Osteocyte (in vitro differentiated cells): ENCODE measurements at places on chromosomes 16 and 17.

DNA sequence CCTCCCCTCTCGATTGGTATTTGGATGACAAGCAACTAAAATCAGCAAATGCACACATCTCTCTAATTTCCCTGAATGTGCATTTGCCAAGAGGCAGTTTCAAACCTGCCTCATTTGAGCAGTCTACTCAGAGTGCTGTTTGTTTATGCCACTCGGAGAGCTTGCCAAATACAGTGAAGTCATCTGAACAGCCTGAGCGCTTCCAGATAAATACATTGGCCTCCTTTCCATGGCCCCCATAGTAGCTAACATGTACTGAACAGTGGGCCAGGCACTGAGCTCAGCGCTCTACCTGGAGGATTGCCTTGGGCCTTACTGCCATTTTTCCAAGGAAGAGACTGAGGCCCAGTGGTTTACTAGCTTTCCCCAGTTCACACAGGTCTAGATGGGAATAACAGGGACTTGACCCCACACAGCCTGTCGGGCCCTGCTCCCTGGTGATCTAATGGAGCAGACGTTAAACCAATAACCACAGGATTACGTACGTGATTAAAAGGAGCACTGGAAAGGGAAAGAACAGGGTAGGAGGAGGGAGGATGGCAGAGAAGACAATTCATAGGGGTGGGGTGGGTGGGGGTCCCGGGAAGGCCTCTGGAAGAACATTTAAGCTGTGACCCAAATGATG is 18.7 kb upstream of the ANKRD40CL start:
- DNase-seq, result no peak

DNA sequence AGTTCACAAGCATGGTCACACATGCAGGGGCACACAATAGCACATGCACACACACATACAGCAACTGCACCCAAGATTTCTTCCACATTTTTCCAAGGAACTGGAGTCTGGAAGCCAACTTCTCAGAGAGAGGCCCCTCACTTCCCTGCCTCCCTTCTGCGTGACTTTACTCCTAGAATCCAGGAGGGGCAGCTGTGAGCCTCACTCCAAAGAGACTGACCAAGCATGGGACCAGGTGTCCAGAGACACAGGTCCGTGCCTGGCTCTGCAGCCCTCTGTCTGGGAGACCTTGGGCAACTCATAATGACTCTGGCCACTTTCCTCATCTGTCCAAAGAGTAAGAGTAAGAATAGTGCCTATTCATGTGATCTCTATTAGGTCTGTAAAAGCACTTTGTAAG is 104.7 kb upstream of the TMEM132E start:
- no peak for DNase-seq

DNA sequence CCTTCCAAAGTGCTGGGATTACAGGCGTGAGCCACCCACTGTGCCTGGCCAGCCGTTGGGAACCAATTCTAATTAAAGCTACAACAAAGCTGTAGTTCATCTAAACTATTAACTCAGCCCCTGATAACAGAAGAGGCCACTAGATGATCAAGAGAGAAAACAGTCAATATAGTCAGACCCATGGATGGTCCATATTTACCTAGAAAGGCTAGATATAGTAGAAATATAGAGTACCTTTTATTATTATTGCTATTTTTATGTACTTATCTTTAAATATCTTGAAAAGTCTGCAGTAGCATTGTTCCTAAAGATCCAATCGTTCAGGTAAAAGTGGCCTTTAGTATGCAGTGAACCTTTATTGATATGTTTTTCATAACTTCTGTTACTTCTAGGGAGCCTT is 43.2 kb downstream of the RNF213 start:
- DNase-seq, result no peak

DNA sequence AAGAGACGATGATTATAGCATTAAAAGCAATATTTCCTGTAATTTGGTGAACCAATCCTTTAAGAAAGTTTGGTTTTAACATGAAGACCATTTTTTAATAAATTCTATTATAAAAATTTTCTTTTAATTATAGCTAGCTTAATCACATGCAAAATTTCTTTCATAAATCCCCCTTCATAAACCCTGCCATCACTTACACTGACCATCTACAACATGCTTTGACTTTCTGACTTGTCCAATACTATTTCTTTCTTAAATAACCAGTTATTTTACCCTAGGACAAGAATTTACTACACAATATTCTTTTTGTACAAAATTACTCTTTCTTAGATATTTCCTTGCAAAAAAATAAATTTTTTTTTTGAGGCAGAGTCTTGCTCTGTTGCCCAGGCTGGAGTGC is 1334.8 kb downstream of the CDH11 start:
- no peak for DNase-seq

GRCh38 chr16:73058221-73058615 is 10.3 kb upstream of the ZFHX3 start:
- DNase-seq, result no peak

- DNase-seq, result no peak
Measured at GRCh38 chr16:60788631-60789030, 1247.6 kb downstream of the CDH8 start.

GRCh38 chr16:27819356-27819755 is 244.2 kb downstream of the GSG1L start:
- DNase-seq, result no peak

- peak; percentile 89 for DNase-seq
Measured at GRCh38 chr17:75764711-75765421, at the start of gene GALK1. Gene GALK1 (minus strand): TSS chr17:75765192. CDS start chr17:75765136, 56 bp downstream.

DNA sequence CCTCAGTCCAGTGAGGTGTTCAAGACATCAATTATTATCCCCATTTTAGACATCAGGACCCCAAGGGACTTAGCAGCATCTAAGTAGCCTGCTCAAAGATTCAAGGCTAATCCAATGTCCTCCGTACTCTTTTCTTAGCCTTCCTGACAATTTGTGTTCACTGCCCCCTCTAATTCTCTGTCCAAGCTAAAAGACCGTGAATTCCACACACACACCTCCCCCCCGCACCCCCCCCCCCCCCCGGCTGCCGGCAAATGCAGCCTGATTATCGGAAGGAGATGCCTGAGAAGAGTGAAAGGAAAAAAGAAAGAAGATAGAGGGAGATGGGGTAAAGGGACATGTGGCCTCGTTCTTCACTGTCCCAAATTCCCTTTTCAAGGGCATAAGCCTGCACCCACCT is 58.1 kb upstream of the NLK start:
- no peak for DNase-seq

GRCh38 chr17:41666708-41667279 is 21.9 kb upstream of the EIF1 start:
- peak; percentile 92 for DNase-seq

GRCh38 chr16:10252155-10252554 is 69.9 kb upstream of the GRIN2A start:
- DNase-seq, result no peak

DNA sequence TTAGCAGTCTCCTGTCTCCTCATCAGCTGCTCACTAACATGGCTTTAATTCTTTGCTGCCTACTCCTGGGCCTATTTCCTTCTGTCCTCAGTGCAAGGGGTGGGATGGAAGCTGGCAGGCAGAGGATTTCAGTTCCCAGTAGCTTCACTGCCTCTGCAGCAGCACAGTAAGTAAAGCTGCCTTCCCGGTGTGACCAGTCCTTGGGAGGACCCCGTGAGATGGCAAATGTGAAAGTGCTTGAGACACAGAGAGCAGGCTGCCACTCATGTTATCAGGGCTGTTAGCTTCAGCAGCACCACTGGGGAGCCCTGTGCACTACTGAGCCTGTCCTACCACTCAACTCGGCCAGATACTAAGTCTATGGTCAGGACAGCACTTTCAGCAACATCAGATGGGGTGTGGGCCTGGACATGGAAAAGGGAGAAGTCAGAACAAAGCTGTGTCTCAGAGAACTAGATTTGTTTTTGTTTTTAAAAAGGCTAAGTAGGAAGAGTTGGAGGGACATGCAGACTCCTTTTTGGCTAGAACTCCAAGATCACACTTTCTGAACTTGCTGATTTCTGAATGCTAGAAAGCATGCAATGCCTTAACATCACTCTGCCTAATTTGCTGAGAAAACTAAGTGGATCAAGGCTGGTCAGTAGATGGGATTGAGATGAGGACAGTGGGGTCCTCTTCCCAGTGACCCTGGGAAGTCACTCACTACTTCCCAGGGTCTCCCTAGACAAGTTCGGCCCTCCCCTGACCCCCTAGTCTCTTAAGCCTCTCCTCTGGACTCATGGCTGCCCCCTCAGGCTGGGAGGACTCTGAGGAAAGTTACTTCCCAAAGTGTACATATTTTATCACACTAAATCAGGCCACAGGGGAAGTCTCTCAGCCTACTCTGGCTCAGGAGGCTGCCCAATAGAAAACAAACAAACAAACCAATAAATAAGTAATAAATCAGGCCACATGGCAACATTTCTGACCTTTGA is 1.1 kb downstream of the ACSF2 start:
- DNase-seq, result no peak

- no peak for DNase-seq
Measured at GRCh38 chr17:29766796-29767327, 144.2 kb upstream of the CORO6 start.

- no peak for DNase-seq
Measured at GRCh38 chr17:62085511-62086408, 20.7 kb upstream of the MED13 start.

GRCh38 chr16:67964477-67965131 is 3.8 kb downstream of the SLC12A4 start:
- no peak for DNase-seq

DNA sequence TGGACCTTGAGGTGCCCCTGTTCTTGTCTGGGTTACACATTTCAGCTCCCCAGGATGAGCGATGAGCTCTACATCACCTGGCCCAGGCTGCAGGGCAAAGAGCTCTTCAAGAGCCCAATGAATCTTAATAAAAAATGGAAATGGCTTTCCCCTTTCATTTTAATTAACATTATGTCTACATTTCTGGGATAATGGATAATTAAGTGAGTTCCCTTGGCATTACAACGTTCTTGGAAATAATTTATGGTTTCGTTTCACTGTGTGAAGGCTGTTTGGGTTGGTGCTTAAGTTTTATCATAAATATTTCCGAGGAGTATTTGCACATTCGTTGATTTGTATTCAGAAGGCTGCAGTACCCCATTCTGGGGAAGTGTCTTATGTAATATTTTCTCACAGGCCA is 678.3 kb upstream of the EEF2KMT start:
- DNase-seq, result no peak

DNA sequence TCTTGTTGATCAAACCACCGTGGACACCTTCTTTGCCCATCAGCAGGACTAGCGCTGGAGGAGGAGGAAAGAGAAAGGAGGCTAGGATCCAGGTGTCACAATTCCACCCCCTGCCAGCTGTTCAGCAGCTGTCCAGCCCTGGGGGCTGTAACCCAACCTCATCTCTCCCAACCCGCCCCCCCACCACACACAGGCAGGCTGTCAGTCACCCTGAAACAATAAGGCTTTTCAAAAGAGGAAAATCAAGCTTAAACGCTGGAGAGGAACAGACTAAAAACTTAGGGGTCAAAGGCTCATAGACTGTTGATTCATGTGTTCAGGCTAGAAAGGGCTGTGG is 2.4 kb downstream of the PFN1 start:
- DNase-seq, result no peak

- peak; percentile 8 for DNase-seq
Measured at GRCh38 chr16:83473926-83474650, 333.7 kb upstream of the HSBP1 start.

DNA sequence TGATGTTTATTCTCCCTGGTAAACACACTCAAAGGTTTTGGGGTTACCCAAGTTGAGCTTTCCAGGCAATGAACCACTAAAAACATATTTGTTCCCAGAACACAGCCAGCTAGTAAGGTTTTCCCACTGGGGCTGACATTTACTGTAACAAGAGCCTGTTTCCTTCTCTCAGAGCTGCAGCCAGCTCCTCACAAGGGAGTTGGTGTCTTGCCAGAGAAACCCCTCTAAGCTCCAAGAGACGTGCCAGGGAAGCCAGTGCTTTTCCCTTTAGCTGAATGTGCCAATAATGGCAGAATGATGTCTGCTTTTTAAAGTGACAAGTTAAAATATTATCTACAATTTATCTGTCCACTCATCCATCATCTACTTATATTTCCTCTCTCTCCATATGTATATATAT is 170.8 kb upstream of the RBFOX1 start:
- DNase-seq, result no peak

DNA sequence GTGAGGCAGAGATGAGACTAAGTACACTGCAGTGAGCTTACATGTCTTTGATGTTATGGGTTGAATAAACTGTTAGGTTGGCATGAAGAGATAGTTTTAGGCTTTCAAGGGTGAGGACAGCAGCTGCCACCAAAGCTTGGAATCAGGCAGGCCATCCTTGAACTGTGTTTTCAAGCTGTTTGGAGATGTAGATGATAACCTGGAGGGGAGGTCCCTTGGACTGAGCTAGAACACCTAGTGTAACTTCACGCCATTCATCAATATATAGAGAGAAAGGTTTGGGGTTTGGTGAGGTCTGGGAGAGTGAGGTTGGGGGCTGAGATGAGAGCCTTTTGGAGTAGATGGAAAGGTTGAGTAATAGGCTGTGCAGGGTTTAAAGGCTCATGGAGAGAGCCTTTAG is 2447.0 kb downstream of the TP53TG3F start:
- no peak for DNase-seq

DNA sequence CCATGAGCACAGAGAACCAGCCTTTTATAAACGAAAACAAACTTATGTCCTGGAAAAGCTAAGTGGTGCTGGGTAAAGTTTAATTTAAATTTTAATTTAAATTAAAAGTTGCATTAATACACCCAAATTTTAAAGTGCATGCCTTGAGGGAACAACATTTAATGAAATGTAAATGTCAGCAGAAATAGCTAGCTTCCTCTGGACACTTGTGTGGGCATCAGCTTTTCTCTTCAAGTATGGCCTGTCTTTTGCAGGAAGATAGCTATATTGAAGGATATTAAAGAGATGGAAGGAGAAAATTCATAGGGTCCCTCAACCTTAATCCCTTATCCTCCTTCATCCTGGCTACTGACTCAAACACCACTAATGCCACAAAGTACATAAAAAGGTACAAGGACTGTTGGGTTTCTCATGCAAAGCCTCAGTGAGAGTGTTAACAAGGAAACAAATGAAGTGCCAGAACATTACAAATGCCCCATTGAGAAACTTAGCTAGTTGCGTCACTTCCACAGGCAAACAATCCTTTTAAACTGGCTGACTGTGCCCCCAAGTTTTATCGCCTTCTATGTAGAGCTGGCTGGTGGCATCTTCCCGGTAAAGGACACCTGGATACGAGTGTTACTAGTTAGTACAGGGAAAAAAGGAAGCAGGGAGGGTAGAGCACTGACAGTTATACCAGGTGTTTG is 14.1 kb downstream of the PHF12 start:
- DNase-seq, result no peak

GRCh38 chr16:1426734-1427471 is 4.0 kb upstream of the PERCC1 start:
- DNase-seq, result no peak

DNA sequence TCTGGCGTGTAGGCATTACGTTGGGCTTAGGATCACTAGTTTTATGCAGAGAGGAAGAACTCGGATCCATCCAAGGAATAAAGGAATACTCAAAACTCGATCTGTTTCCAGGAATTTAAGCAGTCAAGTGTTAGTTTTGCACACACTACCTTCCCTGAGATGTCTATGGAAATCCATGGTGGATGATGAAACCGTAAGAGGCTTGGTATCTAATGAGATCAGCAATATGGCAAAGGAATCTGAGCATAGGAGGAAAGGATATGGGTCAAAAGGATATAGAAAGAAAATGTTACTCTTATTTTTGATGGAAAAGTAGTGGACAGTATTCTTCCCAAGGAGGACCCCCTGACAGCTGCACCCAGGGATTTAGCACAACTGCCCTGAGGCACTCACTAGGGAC is 59.6 kb downstream of the SMG6 start:
- no peak for DNase-seq
